Activated naive CD8-positive, alpha-beta T cell treated with anti-CD3 and anti-CD28 coated beads, Interleukin-2, amount 10 ng/mL, durations not matched to agents 7 days and 5 days (primary cell): ENCODE measurements at places on chromosomes 7 and 10. TPM values are rescaled to one million over a fixed set of nuclear protein-coding genes. Genes with fewer than 3 reads are reported as not detected.

The CPEB3 gene
- total RNA-seq: 3.5 TPM

The HMX3 gene
- not detected for total RNA-seq

The EPO gene
- total RNA-seq: 0.22 TPM

The OR2A42 gene
- not detected for total RNA-seq

The SFRP4 gene
- not detected for total RNA-seq

The ZNF282 gene
- 26.2 TPM for total RNA-seq

The KCNH2 gene
- total RNA-seq: 0.50 TPM

The AKR1B15 gene
- not detected for total RNA-seq

The ZP3 gene
- total RNA-seq: 1.3 TPM

The CYP26C1 gene
- 0.17 TPM for total RNA-seq

The PAPOLB gene
- total RNA-seq: not detected

The SYT15B gene
- 0.47 TPM for total RNA-seq

The LZTS2 gene
- 22.0 TPM for total RNA-seq
